ENCODE measurements at places on chromosomes 7 and 10. TPM values are rescaled to one million over a fixed set of nuclear protein-coding genes. Genes with fewer than 3 reads are reported as not detected.

SLC25A40 gene
- 4.3 TPM for total RNA-seq

COL13A1 gene
- total RNA-seq, result 33.6 TPM

AKR1E2 gene
- total RNA-seq, result 3.4 TPM

CCL26 gene
- total RNA-seq, result not detected

LIPJ gene
- total RNA-seq, result not detected

DGKI gene
- 0.53 TPM for total RNA-seq

CCDC3 gene
- 0.66 TPM for total RNA-seq

MCM7 gene
- 114 TPM for total RNA-seq

RBP3 gene
- not detected for total RNA-seq

MYO1G gene
- total RNA-seq, result 0.11 TPM

DKK1 gene
- total RNA-seq, result 111 TPM

ERVW-1 gene
- total RNA-seq, result not detected

C10orf67 gene
- not detected for total RNA-seq

OR9A2 gene
- total RNA-seq, result not detected

PRRT4 gene
- not detected for total RNA-seq

TMEM184A gene
- total RNA-seq, result not detected

MOGAT3 gene
- total RNA-seq, result not detected

VAX1 gene
- total RNA-seq, result not detected

MPP7 gene
- 0.07 TPM for total RNA-seq

RASA4B gene
- 1.5 TPM for total RNA-seq

Data from pulmonary artery endothelial cell (primary cell).